Activated CD4-positive, alpha-beta T cell treated with anti-CD3 and anti-CD28 coated beads for 4 hours (primary cell): ENCODE measurements at places on chromosomes 6 and 20.
A peak's percentile ranks its signal among the peaks of the same experiment; 100 is the strongest.

GRCh38 chr6:14732844-14733757 is 512.8 kb upstream of the JARID2 start:
- peak; percentile 78 for DNase-seq

DNA sequence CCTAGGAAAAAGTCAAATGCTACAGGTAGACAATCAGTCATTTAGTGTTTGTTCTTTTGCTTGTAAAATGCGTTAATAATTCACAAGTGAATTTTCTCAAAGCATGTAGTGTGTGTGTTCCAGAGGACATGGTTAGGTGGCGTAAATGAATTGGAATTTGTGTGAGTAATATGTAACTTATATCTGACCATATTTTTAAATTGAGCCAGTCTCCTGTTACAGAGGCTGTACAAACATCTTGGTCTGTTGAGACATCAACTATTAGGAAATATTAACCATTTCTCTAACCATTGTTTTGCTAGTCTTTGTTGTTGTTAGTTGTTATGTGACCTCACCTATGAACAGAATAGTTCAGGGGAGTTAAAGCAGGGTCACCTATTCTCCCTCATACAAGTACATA is 22.7 kb downstream of the MCM8 start:
- no peak for DNase-seq

GRCh38 chr6:165469483-165469882 is 160.1 kb upstream of the C6orf118 start:
- DNase-seq = no peak

DNA sequence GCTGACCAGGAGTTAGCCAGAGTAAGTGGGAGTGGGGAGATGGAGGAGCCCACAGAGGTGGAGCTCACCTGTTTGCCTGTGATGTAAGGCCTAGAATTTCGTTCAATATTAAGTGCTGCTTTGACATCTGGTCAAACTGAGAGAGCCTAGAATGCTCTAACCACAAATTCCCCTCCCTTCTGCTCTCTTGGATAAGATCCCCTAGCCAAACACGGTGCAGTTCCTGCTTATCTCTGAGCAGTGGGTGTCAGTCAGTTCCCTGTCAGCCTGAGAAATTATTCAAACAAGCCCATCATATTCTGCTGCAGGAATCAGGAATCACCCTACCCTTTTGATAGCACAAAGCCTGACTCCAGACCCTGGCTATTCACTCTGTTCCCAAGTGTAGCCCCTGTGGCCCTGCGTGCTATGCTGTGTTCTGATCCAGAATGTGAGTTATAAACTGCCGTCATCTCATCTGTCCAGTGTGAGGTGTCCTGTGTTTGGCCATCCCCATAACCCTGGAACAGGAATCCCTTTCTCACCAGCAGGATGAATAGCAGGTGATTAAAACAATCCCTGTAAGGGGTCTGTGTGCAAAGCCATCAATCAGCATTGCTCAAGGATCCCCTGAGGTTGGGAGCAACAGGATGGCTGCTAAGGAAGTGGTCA is 31.8 kb upstream of the ZNF133 start:
- DNase-seq = no peak

- no peak for DNase-seq
Measured at GRCh38 chr6:72740135-72740534, 118.3 kb downstream of the KCNQ5 start.

- no peak for DNase-seq
Measured at GRCh38 chr6:160426136-160426535, 78.0 kb downstream of the SLC22A3 start.

DNA sequence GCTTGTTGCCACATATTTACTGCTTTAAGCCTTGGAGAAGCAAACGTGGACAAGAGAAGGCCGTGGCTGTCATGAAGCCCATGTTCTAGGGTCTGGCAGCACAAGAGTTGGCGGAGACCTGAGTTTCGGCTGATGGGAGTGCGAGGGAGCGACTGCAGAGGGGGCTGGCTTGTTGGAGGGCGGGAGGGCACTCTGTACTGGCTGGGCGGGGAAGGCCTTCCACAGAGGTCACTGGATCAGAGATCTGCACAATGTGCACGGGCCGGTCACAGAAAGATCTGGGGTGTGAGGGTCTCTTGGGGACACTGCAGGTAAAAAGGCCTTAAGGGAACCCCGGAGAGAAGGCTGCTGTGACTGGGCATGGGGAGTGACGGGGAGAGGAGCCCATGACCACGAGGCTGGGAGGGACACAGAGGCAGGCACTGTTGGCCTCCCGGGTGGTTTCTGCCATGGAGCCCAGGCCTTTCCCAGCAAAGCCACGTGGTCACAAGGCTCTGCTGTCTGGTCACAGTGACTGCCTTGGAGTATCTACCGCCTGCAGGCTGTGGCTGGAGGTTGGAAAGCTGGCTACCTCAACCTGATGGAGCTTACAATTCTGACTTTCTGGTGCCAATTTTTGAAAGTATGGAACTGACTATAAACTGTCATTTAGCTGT is 23.8 kb downstream of the FOXC1 start:
- DNase-seq = no peak

GRCh38 chr6:56995347-56995902 is 40.5 kb downstream of the BEND6 start:
- no peak for DNase-seq

- no peak for DNase-seq
Measured at GRCh38 chr6:169752074-169752623, 727 bp downstream of the ERMARD start.

GRCh38 chr20:34426026-34426425 is 63.0 kb downstream of the ITCH start:
- DNase-seq = no peak

DNA sequence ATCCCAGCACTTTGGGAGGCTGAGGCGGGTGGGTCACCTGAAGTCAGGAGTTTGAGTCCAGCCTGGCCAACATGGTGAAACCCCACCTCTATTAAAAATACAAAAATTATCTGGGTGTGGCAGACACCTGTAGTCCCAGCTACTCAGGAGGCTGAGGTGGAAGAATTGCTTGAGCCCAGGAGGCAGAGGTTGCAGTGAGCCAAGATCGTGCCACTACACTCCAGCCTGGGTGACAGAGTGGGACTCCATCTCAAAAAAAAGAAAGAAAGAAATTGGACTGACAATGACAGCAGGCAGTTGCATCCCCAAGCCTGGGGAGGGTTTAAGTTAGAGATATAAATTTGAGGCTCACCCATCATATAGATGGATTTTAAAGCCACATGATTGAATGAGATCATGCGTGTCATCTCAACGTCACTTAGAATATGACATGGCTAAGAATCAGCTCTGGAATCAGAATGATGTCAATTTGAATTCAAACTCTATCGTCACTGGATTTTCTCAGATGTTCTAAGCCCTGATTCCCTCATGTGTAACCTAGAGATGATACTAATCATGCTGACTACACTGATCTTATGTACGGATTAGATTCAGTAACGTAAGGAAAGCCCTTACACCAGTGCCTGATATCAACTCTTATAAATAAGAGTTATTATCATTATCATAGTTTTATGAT is 534.0 kb upstream of the JARID2 start:
- no peak for DNase-seq

- DNase-seq = peak; percentile 54
Measured at GRCh38 chr6:35601331-35602132, 87.2 kb downstream of the FKBP5 start.

- DNase-seq = peak; percentile 22
Measured at GRCh38 chr6:43075670-43076463, at the start of gene PTK7. PTK7 (plus strand) TSS chr6:43076314; CDS start chr6:43076489, 175 bp downstream.

DNA sequence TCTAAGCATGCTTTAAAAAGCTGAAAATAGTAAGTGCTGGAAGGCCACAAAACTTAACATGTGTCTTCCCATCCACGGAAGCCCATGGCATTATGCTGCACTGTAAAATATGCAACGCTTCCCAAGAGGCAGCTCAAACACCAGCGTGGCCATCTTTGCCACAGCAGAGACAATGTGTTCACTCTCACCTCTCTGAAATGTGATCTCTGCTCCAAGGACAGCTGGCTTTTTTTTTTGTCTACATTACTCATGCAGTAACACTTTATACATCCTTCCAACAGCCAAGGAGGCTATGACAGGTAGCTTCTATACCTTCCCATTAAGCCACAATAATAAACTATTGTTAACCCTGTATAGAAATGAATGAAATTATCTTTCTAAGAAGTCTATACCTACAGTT is 49.2 kb downstream of the BLOC1S5 start:
- DNase-seq = no peak

DNA sequence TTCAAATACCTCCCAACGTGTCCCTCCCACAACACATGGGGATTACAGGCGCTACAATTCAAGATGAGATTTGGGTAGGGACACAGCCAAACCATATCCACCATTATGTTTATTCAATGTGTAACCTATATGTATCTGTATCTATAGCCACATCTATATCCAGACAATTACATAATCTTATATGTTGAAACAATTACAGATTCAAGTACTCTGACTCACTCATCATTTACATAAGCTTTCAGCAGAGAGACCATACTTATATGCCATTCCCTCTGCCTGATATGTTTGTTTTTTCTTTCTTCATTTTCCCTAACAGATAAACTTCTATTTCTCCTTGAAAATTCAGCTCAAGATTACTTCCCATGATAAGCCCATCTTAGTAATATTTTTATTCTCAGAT is 163.6 kb downstream of the LAMA2 start:
- DNase-seq = no peak

GRCh38 chr6:961407-961960 is 268.5 kb upstream of the EXOC2 start:
- no peak for DNase-seq

DNA sequence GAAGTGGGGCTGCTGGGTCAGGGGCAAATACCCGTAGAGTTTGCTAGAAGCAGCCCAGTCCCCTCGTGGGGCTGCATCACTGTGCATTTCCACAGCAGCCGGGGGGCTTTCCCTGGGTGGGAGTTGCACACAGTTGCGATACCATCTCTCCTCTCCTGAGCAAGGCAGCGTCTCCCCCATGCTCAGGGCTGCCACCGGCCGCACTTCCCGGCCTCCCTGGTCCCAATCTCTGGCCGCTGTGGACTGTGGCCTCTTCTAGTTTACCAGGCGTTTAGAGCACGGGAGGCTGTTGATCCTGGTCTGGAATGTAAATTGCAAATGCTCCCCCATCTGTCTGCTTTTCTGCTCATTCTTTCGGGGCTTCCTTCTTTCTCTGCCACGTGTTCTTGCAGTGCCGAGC is 31.1 kb downstream of the OSBPL2 start:
- no peak for DNase-seq
